ENCODE measurements at places on chromosomes 16 and 17. TPM values are rescaled to one million over a fixed set of nuclear protein-coding genes. Genes with fewer than 3 reads are reported as not detected.

- DNase-seq = no peak
These were observed 262.9 kb upstream of the SDK2 start for GRCh38 chr17:73906896-73907870.

DNA sequence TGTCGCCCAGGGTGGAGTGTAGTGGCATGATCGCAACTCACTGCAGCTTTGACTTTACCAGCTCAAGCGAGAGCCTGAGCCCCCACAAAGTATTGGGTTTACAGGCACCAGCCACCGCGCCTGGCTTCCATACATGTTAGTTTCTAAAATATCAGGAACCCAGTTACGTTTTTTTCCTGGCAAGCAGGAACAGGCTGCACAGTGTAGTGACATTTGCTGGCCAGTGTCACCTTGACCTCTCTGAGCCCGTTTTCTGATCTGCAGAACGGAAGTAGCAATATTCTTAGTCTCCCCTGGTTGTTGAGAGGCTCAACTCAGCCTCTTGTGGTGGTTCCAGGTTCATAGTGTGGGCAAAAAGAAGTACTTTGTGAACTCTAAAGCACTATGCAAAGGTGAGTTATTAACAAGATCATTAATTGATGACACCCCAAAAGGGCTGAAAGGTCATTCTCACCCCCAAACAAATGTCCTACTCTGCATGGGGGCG lies 15.6 kb downstream of the IGF2BP1 start:
- no peak for DNase-seq

GRCh38 chr16:89322321-89323119 lies 105.0 kb downstream of the ZNF778 start:
- peak; percentile 40 for DNase-seq

CCNF gene
- 5.4 TPM for total RNA-seq

PERCC1 gene
- total RNA-seq = not detected

- no peak for DNase-seq
These were observed 4.7 kb upstream of the CANT1 start for GRCh38 chr17:79014158-79014758.

DNA sequence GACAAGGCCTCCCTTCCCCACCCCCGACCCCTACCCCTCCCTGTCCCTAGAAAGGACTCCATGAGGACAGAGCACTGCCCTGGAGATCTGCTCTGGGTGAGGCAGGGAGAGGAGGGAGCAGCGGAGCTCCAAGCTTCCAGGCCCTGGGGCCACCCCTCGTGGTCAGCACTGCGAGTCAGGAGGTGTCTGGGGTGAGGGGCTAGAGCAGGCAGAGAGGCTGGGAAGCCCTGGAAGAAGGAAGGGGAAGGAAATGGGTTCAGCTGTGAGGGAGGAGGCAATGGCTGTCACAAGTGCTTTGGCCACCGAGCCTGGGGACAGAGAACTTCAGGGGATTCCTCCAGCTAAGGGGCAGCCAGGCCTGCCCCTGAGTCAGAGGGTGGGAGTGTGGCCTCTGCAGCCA lies 28.2 kb upstream of the DNAI2 start:
- no peak for DNase-seq

DNA sequence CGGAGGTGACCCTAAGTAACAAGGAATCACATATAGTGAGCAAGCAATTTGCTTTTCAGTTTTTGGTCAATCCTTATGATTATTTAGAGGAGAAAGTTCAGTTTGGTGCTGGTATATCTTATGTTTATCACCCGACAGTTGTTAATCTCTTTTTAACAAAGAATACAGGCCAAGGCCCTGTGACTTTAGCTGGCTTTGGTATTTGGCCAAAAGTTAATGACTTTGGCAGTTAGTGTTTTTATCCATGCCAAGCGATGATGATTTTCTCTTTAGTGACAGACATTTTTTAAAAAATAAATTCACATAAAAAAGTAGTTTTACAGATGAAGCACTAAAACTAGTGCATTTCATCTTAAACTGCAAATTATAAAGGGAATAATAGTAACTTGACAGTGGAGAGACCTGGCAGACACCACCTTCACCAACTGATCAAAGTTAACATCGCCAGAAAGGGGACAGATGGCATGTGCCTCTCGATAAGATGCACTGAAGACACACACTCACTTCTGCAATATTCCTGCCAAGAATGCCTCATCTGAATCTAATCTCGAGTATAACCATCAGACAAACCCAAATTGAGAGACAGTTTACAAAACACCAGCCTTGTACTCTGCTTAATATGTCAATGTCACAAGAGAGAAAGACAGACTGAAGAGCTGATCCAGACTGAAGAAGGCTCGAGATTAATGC lies 6.9 kb downstream of the DEXI start:
- DNase-seq = no peak

SLC16A5 gene
- total RNA-seq = 18.1 TPM

STAC2 gene
- not detected for total RNA-seq

GRCh38 chr17:16354585-16354984 lies 1.3 kb upstream of the CENPV start:
- no peak for DNase-seq

OR2C1 gene
- not detected for total RNA-seq

HOXB6 gene
- total RNA-seq = not detected

DNA sequence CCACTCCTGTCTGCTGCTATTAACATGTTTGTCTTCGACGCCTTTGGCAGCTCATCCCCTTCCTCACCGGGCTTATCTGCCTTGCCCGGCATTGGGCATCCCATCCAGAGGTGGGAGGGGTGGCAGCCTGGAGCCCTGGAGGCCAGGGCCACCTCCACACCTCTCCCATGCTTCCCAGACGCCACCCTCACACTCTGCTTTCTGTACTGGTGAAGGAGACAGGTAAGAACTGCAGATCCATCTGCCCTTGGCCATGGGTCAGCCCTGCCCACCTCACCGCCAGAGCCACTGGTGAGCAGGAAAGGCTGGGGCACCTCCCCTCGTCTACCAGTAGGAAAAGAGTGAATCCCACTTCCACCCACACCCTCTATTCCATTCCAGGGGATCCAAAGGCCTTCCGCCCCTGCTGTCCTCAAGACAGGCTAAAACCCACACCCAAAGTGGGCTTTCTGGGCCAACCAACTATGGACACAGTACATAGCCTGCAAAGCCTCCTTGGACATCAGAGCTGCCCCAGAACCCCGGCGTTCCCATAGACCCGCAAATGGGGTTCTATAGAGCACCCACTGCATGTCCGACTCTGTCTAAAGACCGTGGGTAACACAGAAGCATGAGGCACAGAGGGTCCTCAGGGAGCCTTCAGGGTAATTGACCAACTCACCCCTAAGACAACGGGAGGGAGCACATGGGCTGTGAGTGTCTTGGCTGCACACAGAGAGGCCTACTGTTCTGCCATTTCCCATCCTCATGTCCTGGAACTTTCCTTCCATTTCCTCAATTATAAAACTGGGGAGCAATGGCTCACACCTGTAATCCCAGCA lies 23.4 kb upstream of the RBFOX3 start:
- no peak for DNase-seq

DNA sequence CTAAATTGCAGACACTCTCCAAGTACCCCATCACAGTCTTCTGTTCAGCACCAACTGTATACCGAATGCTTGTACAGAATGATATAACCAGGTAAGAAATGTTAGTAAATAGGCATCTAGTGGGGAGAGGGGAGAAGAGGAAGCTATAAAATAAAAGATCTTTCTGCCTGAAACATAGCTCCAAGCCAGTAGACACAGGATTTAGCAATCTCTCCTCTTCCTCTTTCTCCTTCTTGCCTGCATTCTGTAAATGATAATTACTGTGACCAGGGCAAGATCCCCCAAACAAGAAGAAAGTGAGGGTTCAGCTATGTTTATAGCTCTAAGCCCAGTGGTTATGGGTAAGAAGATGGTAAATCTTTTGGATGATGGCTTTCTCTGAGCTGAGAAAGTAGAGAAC lies 17.9 kb downstream of the ACSM3 start:
- DNase-seq = no peak

DNA sequence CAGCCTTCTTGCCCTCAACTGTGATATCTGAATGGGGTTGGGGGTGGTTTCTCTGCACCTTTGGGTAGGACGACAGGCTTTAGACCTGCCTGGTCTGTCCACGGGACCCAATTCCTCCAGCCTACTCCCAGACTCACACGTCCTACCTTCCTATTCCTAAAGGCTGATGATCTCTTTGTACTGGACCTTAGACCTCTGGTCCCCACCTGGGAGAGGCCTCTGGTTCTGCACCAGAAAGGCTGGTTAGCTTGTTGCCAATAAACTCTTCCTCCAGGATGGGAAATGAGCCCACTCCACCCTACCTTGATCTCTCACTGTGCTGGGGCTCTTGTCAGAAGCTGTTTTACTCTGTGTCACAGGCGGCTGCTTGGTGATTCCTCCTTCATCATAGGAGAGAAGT lies 14.4 kb downstream of the FBF1 start:
- DNase-seq = no peak

DNA sequence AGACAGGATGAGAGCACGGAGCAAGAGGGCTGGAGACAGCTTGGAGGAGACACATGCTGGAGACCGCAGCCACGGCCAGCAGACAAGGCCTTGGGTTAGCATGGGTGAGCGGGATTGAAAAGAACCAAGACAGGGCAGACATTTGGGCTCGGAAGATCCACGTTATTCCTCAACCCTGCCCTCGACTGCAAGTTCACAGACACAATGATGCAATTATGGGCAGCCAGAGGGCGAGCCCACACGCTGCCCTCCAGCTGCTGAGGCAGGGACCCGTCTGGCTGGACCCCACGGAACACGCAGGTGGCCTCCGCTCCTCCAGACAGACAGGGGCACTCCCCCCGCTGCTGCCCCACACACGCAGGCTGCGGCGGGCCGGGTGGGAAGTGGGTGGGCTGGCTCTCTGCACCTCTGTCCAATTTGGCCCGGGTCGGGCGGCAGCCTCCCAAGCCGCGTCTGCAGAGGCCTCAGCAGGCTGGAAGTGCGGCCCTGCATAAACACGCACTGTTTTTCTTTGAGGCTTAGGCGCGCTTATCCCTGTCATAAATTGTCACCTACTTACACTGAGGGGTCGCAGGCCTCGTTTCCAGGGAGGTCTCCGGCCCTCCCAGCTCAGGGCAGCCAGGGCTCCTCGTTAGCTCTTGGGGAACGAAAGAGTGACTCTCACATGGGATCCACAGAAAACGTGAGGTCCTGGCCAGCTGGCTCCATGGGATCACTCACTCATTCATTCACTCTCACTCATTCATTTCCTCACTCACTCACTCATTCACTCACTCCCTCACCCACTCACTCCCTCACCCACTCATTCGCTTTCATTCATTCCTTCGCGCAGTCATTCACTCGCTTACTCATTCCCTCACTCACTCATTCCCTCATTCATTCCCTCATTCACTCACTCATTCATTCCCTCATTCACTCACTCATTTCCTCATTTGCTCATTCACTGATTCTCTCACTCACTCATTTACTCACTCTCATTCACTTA lies 303.9 kb downstream of the C16orf95 start:
- no peak for DNase-seq

- no peak for DNase-seq
These were observed 1.0 kb upstream of the MPDU1 start for GRCh38 chr17:7582396-7583252.

CCL5 gene
- 0.26 TPM for total RNA-seq

PPL gene
- 378 TPM for total RNA-seq

Data from bronchial epithelial cell (primary cell).